ENCODE measurements at places on chromosomes 1 and 21.

GRCh38 chr1:175075572-175076568 is 8.2 kb downstream of the TNN start:
- no peak for DNase-seq

GRCh38 chr1:16009030-16009460 is 5.0 kb downstream of the SRARP start:
- peak; percentile 51 for DNase-seq

GRCh38 chr1:168991667-168992475 is 114.6 kb upstream of the ATP1B1 start:
- no peak for DNase-seq

DNA sequence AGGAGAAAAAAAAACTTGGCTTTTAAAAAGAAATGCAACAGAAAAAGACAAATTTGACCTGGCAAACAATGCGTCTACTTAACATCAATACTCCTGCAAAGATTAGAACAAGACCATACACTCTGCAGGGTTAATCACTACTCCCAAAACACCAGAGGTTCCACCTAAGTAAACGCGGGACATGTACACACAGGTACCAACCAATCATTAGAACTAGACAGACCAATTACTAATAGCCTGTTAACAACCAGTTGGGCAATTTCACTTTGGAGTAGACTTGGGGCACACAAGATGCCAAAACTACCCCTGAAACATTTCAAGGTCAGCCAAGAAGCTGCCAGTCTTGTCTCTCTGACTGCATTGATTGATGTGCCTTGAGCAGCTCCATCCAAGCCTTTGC is 125.8 kb downstream of the RRAGC start:
- DNase-seq = no peak

GRCh38 chr1:112698366-112699310 is 8.3 kb downstream of the RHOC start:
- no peak for DNase-seq

- DNase-seq = no peak
These were observed 14.0 kb downstream of the ATP5PO start for GRCh38 chr21:33901412-33902288.

GRCh38 chr1:174965362-174966007 is 34.3 kb upstream of the CACYBP start:
- DNase-seq = no peak

DNA sequence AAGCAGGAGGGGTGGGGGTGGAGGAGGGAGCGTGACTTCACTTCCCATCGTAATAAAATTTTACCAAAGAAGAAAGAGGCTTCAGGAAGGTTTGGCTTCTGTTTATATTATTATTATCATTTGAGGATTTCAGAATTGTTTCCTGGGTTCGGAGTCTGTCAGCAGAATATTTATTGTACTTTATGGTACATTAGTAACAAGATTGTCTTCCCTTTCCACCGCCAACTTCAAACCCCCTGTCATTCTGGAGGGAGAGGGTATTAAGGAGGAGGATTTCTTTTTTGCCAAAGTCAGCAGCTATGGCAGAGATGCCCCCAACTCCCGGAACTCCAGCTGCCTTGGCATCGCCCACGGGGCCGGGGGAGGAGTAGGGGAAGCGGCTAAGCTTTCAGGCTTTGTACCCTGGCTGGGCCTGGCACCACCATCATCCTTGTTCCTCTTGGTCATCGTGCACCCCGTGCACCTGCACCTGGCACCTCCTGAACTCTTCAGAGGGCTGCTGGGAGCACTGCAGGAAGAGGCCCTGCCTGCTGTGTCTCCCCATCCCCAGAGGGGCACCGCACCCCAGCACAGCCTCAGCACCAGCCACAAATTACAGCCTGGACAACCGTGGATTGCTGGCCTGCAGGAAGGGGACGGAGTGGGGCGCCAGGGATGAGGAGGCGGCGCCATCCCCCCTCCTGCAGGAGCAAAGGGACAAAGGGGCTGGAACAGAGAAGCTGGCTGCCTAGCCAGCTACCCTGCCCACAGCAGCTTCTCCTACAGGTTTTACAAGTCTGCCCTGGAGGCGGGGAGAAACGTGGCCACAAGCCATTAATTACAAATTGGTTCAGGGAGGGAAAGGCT is 24.0 kb upstream of the PAX7 start:
- DNase-seq = no peak

DNA sequence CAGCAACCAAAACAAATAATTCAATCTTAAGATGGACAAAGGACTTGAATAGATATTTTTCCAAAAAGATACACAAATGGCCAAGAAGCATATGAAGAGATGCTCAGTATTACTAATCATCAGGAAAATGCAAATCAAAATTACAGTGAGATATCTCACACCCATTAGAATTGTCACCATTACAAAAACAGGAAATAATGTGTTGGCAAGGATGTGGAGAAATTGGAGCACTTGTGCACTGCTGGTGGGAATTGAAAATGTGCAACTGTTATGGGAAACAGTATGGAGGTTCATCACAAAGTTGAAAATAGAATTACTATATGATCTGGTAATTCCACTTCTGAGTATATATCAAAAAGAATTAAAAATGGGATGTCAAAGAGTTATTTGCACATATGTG is 83.2 kb downstream of the SH3GLB1 start:
- no peak for DNase-seq

GRCh38 chr1:90561911-90562310 is 155.2 kb downstream of the BARHL2 start:
- DNase-seq = no peak

DNA sequence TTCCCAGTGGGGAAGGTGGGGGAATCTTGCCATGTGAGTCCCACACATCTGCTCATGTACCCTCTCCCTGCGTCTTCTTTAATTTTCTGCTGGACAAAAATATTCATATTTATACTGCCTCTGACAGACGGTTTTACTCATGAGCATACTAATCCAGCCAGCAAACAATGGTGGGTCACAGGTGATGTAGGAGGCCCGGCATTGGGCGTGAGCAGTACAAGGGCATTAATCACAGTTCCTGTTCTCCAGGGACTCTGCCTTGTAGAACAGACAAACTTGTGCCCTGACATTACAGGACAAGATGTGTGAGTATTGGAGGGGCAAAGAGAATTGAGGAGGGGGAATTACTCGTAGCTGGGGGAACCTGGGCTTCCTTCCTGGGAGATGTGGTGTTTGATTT is 25.0 kb downstream of the MTARC1 start:
- no peak for DNase-seq

DNA sequence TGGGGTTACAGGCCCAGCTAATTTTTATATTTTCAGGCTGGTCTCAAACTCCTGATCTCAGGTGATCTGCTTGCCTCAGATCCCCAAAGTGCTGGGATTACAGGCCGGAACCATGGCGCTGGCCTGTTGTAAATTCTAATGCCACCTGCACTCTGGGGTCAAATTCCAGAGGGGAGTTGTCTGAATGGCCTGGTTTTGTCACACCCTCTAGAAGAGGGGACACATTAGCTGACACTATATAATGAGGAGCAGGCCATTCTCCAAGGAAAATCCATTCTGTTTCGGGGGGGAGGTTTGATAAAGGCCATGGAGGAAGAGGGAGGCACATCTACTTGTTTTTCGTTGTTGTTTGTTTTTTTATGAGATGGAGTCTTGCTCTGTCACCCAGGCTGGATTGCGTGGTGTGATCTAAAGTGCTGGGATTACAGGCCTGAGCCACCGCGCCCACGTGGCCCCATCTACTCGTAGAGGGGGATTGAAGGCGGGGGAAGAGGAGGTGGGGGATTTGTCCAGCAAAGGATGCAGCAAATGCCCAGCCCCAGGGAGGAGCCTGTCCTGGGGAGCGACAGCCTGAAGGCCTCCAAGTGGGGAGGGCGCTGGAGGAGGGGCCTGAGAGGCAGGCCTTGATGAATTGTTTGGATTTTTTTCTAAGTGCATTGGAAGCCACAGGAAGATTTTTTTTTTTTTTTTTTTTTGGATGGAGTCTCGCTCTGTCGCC is 78.4 kb upstream of the SLC45A1 start:
- DNase-seq = no peak

DNA sequence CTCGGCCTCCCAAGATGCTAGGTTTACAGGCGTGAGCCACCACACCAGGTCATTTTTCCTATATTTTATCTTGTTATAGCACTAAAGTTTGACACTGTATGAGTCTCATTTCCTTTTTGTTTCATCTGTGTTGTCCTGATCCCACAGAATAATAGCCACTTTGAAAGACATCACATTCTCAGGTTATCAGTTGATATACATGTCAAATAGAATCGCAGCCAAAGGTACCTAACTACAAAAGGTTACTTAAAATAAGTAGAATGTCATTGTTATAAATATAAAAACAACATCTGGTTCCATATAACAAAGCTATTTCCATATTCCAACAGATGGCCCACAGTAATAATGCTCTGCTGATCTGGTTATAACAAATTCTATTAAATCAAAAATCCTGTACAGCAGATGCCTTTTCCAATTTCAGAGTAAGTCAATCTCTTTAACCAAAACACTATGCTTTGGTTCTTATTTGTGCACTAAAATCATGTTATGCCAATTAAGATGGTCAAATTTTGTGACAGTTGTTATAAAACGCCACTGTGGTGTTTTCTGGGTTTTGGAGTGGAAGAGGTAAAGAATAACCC is 6.0 kb downstream of the FOXJ3 start:
- no peak for DNase-seq

- no peak for DNase-seq
These were observed 522.4 kb upstream of the ZRANB2 start for GRCh38 chr1:71603044-71603776.

GRCh38 chr1:167837326-167837725 is 76.6 kb downstream of the ADCY10 start:
- no peak for DNase-seq

DNA sequence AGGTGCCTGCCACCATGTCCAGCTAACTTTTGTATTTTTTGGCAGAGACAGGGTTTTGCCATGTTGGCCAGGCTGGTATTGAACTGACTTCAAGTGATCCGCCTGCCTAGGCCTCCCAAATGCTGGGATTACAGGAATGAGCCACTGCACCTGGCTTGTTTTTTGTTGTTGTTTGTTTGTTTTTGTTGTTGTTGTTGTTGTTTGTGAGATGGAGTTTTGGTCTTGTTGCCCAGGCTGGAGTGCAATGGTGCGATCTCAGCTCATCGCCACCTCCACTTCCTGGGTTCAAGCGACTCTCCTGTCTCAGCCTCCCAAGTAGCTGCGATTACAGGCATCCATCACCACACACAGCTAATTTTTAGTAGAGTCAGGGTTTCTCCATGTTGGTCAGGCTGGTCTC is 7.1 kb upstream of the L1TD1 start:
- no peak for DNase-seq

GRCh38 chr1:225415307-225415706 is 12.5 kb downstream of the LBR start:
- no peak for DNase-seq

DNA sequence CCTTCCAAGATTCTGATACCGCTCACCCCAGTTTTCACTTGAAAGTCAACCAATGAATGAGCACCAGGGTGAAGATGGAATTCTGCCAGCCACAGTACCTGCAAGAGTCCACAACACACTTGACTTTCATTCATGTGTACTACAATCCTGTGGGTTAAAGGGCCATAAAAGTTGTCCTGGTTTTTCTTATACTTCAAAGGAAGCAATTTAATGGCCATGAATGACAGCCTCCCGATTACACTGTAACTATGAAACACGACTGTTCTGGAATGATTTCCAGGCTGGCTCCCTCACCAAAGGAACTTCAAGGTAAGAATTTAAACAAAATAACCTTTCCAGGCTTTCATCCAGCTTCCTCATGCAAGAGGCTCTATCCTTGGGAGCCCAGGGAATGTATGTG is 502.8 kb downstream of the SMYD3 start:
- no peak for DNase-seq
